ENCODE measurements at places on chromosomes 13 and 19.

DNA sequence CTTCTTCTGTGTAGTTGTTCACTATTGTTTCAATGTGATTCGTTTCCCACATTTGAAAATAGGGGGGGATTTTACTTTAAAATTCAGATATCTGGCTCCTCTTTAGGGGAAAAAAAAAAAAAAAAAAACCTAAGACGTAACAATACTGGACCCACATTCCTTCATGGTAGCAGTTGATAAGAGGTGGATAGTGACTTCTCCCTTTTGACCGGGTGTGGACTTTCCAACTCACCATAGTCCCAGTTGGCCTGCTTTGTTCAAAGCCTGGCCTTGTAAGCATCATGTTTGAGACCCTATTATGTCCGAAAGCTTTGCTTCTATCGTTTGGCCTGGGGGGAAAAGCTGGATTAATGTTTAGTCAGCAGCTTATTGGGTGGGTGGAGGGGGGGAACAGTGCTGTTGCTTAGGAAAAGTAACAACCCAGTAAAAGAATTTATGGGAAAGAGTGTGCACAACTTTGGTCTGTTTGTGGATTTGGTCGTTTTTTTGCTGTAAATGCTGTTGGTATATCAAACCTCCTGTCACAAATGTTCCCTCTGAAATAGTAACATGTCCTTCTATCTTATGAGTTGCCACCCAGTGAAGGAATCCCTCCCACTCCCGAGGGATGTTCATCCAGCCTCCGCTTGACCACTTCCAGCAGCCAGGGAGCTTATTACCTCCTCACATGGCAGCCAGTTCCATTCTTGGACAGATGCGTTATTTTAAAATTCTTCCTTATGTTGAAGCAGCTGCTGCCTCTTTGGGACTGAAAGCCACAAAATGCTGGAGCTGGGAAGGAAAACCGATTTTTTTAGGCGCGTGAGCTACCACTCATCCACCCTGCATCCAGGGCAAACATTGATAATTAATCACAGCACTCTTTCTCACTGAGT, 10.4 kb downstream of the SAMD4B start:
- DNase-seq, result no peak

DNA sequence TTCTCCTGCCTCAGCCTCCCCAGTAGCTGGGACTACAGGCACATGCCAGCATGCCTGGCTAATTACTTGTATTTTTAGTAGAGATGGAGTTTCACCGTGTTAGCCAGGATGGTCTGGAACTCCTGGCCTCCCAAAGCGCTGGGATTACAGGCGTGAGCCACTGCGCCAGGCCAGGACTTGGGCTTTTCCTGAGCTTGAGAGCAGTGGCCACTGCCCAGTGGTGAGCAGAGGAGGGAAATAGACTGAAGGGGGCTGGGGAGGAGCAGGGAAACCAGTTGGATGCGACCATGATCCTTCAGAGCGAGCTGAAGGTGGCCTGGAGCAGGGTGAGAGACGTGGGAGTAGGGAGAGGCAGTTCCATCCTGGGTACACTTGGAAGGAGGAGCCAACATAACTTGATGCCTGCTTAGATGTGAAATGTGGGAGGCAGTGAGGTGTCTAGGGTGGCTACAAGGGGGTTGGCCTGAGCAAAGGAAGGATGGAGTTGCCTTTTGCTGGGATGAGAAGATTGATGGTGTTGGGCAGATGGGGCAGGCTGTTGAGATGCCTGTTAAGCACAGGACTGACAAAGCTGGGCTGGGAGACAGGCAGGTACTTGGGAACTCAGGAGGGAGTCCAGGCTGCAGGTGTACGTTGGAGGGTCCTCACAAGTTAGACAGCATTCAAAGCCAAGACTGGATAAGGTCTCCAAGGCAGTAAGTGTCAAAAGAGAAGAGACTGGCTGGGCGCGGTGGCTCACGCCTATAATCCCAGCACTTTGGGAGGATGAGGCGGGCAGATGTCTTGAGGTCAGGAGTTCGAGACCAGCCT, 31.8 kb downstream of the KCTD15 start:
- DNase-seq, result no peak

GRCh38 chr13:79432992-79433391, 26.9 kb upstream of the RBM26 start:
- no peak for DNase-seq

GRCh38 chr19:9735986-9736385, 32.6 kb downstream of the ZNF846 start:
- DNase-seq, result no peak

GRCh38 chr19:50204811-50205675, 1.6 kb downstream of the MYH14 start:
- no peak for DNase-seq

DNA sequence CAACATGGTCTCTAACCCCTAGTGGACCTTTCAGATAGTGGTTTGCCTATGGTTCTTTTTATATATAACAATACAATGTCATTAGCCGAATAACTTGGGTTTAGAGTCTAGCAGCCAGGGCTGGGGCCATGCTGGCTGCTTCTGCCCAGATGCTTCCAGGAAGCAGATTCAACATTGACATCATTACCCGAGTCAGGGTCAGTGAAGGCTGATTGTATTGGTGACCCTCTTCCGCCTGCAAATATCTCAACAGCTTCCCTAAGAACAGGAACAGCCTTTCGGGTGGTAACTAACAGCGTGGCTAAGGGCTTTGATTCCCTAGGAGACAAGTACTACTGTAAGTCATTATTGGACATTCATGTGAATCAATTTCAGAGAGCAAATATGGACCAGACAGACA, 476.4 kb downstream of the UQCRFS1 start:
- no peak for DNase-seq

DNA sequence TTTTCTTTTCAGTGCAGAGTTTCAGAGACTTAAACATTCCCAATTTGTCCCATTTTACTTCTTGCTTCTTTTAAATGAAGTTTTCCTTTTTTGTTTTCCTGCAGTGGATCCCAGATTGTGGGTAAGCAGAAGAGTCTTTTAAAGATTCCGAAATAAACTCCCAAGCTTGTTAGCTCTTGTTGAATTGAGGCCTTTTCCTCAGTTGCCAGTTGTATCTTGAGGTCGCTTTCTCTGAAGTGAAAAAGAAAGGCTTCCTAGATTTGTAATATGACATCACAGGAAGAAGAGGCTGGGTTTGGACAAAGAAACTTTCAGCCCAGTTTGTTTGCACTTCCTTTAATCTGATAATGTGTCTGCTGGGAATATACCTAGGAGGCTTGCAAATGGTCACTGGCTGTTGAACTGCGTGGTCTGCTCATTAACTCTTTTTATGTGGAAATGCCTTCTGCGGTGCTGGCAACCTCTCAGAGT, at the start of gene LPAR6:
Gene LPAR6, minus strand, starts transcription at position 233 of the 471 bp plus-strand sequence. CDS start 690 bp downstream, outside the sequence.
- DNase-seq, result no peak

DNA sequence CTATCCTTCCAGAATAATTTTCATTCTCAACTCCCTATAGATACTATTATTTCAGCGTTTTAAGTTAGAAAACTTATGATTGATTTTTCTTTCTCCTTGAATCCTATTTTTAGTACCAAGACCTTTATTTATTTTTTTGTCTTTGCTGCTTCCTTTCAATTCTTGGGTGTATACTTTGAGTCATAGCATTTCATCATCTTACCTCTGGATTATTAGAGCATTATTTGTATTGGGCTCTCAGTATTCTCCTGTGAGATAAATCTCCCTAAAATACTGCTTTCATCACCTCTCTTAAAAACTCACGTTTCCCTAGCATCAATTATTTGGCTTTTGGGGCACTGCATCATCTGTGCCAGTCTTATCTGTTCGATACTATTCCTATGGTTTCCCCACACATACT, 222.8 kb downstream of the POSTN start:
- DNase-seq, result no peak

DNA sequence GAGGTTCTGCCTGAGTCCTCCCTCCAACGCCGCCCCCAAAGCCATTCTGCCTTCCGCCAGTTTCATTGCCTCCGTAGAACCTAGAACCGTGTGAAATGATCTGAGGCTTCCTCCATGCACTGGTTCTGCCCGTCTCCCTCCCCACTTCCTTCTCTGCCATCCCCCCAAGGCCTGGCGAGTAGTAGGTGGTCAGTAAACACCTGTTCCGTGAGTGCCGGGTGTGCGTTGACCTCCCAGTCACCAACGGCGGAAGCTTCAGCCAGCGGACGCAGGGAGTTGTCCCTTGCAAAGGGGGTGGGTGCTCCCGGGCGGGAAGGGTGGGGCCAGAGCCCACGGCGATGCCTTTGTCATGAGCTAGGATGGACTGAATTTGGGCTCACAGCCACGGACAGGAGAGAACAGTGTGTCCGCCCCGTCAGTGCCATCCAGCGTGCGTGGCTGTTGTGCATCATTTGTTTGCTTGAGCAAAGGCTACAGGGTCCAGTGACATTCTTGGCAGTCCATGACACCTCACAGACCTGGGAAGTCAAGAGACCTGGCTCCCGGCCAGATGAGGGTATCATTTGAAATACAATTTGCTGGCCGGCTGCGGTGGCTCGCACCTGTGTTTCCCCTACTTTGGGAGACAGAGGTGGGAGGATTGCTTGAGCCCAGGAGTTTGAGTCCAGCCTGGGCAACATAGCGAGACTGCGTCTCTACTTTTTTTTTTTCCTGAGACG, 43.1 kb downstream of the NFIC start:
- no peak for DNase-seq

DNA sequence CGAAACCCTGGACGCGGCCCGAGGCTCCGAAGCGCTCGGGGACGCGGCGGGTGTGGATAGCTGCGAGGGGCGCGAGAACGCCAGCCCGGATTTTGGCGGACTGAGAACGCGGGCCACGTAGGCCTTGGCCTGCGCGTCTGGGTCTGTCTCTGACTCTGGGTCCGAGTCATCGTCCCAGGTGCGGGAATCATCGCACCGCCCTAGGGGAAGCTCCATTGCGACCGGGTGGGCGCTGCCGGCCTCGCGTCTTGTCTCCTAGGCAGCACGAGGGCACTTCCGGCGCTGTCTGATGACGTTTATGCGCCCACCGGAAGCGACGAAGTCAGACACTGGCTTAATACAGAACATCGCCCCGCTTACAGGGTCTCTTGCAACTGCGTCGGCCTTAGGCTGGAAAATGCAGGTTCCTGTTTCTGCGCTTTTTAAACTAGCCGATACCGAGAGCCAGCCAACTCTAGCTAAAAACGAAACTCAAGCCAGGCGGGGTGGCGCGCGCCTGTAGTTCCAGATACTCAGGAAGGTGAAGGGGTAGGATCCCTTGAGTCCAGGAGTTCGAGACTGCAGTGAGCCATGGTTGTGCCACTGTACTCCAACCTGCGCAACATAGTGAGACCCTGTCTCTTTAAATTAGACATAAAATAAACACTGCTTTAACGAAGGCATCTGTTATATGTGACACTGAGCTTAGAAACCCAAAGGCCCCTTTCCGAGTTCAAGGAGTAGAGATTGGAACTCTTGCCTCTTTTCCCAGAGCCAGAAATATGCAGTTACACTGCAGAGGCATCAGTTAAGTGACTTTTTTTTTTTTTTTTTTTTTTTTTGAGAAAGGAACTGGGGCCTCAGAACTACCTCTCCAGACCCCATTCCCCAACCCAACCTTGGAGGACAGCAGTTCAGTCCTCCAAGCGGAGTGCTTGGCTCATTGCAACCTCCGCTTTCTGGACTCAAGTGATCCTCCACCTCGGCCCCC, at the start of gene FBXW9:
Gene FBXW9, minus strand, starts transcription at position 266 of the 970 bp plus-strand sequence. Its CDS starts 50 bp downstream, at position 216.
- DNase-seq, result peak; percentile 84

- DNase-seq, result peak; percentile 15
Observed at GRCh38 chr13:112616586-112617362, 28.8 kb upstream of the TUBGCP3 start.

GRCh38 chr19:16846901-16847300, 17.7 kb downstream of the SIN3B start:
- DNase-seq, result no peak

GRCh38 chr13:68927387-68928026, 1180.1 kb upstream of the ATXN8OS start:
- DNase-seq, result no peak

DNA sequence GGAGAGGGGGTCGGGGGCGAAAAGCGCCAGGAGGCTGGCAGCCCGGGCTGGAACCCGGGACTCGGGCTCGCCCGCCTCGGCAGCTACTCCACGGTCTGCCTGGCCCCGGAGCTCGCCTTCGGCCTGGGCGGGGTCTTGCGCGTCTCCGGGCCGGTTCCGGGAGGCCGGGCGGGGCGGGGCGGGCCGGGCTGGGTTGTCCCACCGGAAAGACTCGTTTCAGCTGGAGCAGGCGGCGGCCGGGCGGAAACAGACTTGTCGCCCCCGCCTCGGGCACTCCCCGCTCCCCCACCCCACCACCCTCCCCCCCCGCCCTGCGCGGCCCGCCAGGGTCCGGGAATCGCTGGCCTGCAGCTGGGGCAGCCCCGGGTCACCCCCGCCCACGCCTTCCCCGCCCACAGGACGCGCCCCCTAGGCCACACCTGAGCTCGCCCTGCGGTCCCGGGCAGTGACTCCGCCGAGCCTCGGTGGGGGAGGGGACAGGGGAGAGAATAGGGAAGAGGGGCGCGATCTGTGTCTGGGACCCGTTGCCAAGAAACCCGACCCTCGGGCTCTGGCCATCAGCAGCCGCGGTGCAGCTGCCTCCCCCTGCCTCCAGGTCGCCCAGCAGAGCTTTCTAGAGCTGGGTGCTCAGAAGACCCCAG, 109.4 kb downstream of the KCTD15 start:
- DNase-seq, result no peak

- no peak for DNase-seq
Observed at GRCh38 chr13:98632961-98633360, 56.1 kb upstream of the STK24 start.

- no peak for DNase-seq
Observed at GRCh38 chr19:33133438-33134031, 1.6 kb downstream of the WDR88 start.

DNA sequence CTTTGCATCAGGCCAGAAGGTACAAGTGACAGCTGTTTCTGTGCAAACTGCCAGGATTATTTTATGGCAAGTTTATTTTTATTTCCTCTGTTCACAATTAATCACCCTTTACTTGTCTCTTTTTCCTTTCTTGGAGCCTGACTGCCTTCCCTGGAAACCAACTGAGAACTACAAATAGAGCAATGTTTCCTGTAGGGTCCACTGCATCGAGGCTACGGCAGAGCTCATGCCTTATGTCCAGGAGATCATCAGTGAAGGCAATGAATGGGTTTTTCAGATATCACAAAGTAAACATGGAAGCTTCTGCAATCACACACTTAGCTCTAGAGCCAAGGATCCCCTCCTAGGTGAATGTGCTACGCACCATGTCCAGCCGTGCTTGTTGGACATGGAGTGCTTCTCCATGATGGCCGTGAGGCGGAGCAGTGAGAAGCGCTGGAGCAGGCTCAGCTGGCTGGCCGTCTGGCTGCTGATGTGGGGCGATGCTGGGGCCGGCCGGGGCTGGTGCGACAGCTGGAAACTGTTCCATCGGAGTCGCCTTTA, 110.9 kb downstream of the KL start:
- no peak for DNase-seq

DNA sequence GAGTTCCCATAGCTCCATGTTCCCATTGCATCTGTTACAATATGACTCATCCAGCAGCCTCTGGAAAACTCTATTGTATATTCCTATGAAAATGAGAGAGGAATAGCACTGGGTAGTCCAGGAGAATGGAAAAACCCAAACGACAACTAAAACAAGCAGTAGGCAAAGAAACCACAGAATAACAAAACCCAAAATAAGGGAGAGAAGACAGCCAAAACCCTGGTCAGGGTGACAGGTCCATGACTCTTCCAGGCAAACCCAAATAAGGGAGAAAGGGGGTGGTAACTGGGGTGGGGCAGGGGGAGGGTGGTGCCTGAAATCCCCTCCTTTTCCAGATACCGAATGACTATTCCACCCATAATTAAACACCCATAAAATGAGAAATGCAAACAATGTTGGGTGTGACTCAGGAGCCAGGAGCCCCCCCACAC, 4.0 kb upstream of the ZNF8 start:
- no peak for DNase-seq

GRCh38 chr13:60410299-60410698, 13.3 kb downstream of the TDRD3 start:
- no peak for DNase-seq
